Activated T-helper 17 cell treated with anti-CD3 and anti-CD28 coated beads, Interleukin-2, amount 50 U/mL, for 72 hours (primary cell): ENCODE measurements at places on chromosomes 2 and 18.

DNA sequence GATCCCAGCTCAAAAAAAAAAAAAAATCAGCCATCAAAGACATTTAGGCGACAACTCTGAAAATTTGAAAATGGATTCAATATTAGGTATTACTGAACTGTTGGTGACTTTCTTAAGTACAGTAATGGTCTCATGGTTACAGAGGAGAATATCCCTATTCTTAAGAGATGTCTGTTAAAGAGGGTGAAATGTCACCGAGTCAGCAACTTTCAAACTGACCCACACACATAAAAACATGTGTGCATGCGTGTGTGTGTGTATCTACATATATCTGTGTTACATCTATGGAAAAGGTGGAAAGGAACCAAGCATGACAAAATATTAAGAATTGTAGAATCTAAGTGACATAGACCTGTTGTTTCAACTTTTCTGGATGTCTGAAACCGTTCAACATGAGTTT lies 41.6 kb upstream of the GLI2 start:
- ATAC-seq, result no peak

DNA sequence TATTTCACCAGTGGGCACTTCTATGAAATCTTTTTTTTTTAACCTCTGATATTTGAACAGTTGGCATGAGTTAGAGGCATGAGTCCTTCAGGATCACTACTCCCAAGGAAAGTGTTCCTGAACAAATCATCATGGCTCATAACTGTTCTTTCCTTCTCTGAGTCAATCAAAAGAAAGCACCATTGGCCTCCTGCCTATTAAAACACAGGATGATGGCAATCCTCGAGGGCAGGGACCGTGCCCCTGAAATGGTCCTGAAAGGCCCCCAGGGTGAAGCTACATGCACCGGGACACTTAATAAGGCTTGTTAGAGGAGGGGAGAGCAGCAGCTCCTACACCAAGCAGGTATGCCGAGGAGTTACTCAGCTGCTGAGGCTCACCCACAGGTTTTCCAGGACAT lies 43.5 kb downstream of the SLC14A2 start:
- no peak for ATAC-seq

- no peak for ATAC-seq
These were observed 116.9 kb upstream of the SCN7A start for GRCh38 chr2:166610913-166611305.

GRCh38 chr18:8609659-8610458 lies 622 bp downstream of the RAB12 start:
- peak; percentile 21 for ATAC-seq

- no peak for ATAC-seq
These were observed 6.3 kb downstream of the SGPP2 start for GRCh38 chr2:222430681-222431080.

DNA sequence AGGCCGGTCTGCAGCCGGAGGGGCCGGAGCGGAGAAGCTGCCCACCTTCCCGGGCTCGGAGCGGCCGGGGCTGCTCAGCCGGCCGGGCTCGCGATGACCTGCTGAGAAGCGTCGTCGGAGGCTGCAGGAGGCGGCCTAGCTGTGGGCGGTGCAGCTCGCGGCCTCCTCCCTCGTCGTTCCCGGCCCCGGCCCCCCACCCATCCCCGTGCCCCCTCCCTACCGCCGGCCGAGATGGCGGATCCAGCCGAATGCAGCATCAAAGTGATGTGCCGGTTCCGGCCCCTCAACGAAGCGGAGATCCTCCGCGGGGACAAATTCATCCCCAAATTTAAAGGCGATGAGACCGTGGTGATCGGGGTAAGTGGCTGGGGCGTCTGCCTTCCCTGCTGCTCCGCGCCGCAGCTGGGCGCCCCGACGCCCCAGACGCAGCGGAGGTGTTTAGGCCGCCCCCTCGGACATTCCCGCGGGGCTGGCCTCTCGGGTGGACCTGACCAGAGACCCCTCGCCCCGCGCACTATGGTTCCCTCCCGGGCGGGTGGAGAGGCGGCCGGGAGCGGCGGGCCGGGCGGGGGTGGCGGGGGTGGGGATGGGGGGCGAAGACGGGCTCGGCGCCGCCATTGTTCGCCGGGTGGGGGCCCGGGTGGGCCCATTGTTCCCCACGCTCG lies 492 bp downstream of the KIF5C start:
- peak; percentile 22 for ATAC-seq

- ATAC-seq, result no peak
These were observed 969.7 kb downstream of the DCDC2C start for GRCh38 chr2:4673025-4673489.

- ATAC-seq, result no peak
These were observed 75.6 kb downstream of the TPGS2 start for GRCh38 chr18:36752929-36753865.

- ATAC-seq, result no peak
These were observed 199.1 kb downstream of the GLI2 start for GRCh38 chr2:120934574-120935338.

- ATAC-seq, result peak; percentile 93
These were observed 222.9 kb upstream of the AGAP1 start for GRCh38 chr2:235270956-235271355.

DNA sequence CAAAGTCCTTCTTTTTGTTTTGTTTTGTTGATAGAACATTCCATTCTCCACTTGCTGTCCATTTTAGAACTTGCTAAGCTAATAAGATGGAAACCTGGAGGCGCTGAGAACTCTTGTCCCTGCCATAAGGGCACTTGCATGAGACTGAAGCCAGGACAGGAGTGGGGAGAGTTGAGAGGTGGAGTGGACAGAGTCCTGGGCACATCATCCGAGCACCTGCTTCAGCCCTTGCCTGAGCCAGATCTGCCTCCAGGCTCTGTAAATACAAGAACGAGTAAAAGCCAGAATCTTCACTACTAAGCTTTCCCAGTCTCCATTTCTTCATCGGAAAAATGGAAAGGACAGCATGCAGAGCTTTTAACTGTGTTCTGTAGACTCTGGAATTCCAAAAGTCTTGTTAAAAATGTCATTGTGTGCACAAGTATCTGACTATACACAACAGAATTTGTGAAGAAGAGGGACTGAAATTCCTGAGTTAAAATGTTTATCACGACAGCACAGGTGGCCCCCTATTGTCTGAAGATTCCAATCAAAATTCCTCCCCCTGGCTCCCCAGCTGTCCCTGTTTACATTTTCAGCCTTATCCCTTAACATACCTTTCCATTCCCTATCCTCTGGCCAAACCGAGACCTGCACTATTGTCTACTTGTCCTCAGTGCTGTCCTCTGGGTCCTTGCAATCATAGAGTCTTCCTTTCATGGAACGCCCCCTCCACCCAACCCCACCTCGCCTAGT lies 498.2 kb upstream of the TNP1 start:
- no peak for ATAC-seq

GRCh38 chr2:121363632-121364420 lies 78.8 kb upstream of the TFCP2L1 start:
- ATAC-seq, result no peak

DNA sequence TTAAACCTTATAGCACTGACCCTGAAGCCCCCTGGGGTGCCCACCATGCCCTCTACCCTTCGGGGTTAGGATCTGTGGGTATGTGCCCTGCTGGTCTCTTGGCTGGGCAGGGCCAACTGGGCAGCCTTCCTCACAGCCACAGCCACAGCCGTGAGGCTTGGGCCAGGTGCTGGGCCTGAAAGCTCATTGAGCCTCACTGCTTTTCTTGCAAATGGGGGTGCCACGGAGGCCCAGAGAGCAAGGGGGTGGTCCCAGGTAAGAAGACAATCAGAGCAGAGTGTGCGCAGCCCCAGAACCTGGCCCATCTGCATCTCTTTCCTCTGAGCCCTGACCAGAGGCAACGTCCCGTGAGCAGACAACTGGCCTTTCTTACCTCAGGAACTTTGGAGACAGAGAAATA lies 34.7 kb downstream of the KCNF1 start:
- ATAC-seq, result no peak

GRCh38 chr2:8469709-8470493 lies 212.0 kb upstream of the ID2 start:
- ATAC-seq, result no peak

GRCh38 chr2:191215666-191216065 lies 29.5 kb upstream of the MYO1B start:
- ATAC-seq, result no peak

DNA sequence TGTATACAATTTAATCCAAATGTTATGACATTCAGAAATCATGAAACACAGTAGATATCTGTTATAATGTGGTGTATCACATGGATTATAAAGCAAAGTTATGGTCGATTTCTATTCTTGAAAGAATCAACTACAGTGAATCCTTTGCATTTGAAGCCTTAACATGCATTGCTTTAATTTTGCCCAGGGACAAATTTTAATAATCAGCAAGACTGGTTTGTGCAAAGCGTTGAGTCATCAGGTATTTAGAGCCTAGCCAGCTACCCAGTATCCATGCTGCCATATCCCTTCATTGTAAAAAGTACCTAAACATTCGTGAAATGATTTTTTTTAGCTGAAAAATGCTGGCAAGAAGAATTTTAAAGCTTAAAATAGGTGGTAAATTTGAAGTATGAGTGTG lies 8.9 kb upstream of the SPDYA start:
- no peak for ATAC-seq

DNA sequence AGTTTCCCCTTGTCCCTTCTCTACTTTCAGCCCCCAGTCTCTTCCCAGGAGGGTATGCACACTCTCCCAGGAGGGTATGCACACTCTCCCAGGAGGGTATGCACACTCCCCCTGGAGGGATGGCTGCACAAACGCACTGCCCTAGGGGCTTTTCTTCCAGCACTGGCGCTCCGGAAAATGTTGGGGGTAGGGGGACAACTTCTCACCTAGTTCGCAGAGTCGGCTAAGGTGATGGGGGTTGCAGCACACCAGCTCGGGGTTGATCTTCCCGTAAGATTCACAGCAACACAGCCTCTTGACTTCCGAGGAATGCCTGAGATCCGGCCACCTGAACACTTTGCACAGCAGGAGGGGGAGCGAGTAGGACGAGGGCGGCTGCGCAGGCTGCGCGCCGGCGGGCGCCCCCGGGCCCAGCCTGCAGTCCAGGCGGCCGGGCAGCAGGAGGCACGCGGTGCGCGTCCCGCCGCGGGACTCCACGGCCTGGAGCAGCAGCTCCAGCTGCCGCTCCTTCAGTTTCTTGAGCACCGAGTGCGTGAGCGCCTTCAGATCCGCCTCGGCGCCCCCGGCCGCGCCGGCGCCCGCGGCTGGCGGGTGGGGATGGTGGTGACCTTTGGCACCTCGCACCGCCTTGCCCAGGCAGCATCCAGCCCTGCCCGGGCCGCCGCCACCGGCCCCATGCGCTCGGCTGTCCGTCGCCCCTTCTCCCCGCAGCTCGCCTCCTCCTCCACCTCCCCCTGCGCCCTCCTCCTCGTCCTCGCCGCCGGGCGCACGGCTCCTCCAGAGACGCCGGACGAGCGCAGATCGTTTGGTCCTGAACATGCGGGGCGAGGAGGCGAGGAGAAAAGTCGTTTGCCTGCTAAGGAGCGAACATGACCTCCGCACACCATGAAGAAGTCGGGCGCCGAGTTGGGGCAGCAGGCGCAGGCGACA lies 894 bp downstream of the SMAD7 start:
- peak; percentile 13 for ATAC-seq

DNA sequence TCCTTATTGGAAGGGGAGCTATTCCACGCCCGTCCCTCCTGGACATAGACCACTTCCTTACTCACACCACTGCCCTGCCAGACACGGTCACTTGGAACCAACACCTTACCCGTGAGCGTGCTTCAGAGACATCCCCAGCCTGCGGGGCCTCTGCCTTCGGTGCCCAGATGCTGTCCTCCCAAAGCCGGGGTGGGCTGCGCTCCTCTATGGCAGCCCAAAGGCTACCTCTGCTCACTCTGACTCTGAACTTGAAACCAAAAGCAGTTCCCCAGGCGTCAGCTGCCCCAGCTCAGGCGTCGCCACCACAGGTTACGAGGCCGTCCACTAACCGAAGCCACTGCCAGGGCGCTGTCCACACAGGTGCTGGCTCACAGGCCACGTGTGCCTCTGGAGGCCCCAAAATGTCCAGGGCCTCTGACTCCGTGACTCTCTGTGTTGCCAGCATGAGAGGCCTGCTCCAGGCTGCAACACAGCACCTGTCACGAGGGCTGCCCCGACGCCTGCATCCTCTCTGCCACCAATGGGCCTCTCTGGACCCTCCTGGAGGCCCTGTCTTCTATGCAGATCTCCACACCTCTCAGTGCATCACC lies 23.8 kb downstream of the HDAC4 start:
- no peak for ATAC-seq

DNA sequence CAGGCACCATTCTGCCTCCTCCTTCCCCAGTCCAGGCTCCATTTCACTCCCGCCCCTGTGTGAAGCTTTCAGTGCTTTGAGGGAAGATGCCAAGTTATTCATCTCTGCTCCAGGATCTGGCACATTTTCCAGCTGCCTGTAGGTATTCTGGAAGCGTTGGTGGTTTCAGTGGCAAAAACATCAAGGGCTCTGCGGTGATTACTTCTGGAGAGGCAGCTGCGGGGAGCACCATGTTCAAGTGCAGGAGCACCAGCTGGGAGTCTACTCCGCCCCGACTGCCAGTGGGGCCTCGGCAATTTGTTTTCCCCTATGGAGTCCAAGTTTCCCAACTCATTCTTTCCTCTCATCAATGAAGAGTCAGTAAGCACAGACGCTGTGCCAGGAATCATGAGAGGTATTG lies 211.7 kb downstream of the CLIP4 start:
- ATAC-seq, result no peak

DNA sequence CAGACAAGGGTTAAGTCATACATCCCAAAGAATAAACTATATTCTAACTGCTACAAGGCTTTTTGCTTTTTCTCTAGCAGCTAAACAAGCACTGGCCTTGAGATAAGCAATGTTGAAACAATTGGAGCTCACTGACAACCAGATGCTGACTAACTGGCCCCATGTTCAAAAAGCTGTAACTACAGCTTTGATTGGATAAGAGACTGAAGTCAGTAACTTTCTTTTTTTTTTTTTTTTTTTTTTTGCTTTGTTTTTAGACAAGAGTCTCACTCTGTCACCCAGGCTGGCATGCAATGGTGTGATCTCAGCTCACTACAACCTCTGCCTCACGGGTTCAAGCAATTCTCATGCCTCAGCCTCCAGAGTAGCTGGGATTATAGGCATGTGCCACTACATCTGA lies 45.4 kb upstream of the TMEM163 start:
- no peak for ATAC-seq

- peak; percentile 91 for ATAC-seq
These were observed 56.0 kb downstream of the TEX44 start for GRCh38 chr2:231648579-231649174.

GRCh38 chr2:44906972-44907371 lies 34.5 kb upstream of the SIX3 start:
- ATAC-seq, result no peak

DNA sequence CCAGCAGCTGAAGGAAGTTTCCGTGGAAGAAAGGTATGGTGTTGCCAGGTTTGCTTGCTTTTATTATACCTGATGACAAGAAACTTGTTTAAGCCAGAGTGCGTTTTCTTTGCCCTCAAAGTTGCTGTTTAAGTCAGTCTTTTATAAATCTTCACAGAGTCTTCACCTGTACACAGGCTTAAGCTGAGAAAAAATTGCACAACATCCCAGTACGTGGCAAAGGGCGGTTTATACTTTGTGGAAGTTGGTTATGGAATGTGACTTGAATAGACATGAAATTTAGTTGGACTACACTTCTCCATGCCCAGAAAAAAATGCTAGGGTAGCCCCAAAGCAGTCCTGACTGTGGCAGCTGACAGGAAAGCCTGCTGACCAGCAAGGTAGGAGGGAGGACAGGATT lies 121.5 kb downstream of the RTN4 start:
- ATAC-seq, result no peak

- ATAC-seq, result no peak
These were observed 91.1 kb downstream of the TTC32 start for GRCh38 chr2:19810637-19811036.
